ENCODE measurements at places on chromosomes 1 and 21. TPM values are rescaled to one million over a fixed set of nuclear protein-coding genes. Genes with fewer than 3 reads are reported as not detected.

- DNase-seq, result no peak
These were observed 300.7 kb upstream of the DAB1 start for GRCh38 chr1:57724535-57724934.

DNA sequence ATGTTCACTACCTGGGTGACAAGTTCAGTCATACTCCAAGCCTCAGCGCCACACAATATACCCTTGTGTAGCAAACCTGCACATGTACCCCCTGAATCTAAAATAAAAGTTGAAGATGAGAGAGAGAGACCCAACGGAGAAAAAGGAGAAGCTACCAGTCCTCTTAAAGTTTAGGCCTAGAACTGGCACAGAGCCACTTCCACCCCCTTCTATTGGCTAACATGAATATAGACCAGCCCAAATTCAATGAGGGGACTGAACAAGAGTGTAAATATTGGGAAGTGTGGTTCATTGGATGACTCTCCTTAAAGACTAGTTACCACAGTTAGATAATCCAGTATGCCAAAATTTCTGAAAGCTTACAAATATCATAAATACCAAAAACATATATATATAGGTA, 139.9 kb upstream of the ATP1B1 start:
- no peak for DNase-seq

DNA sequence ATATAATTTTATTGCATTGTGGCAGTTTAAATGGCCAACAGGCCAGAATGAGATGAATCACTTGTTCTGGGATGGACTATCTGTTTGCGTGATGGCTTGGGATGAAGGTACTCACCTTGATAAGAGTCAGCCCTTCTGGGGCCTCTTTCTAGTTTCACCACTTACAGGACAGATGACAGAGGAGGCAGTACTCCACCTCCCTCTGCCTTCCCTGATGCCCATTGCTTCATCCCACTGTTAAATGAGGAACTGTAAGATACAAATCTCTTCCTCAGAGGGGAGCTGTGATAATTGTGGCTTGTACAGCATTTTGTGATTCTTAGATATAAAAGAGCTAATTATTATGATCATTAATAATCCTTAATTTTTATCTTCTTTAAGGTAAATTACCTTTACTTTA, 3.7 kb upstream of the TCHH start:
- no peak for DNase-seq

DVL1 gene
- total RNA-seq, result 27.8 TPM
